Activated CD8-positive, alpha-beta memory T cell treated with anti-CD3 and anti-CD28 coated beads for 48 hours (primary cell): ENCODE measurements at places on chromosomes 11 and 22.
A peak's percentile ranks its signal among the peaks of the same experiment; 100 is the strongest.

- no peak for DNase-seq
These were observed 3.3 kb upstream of the CTR9 start for GRCh38 chr11:10747733-10748132.

DNA sequence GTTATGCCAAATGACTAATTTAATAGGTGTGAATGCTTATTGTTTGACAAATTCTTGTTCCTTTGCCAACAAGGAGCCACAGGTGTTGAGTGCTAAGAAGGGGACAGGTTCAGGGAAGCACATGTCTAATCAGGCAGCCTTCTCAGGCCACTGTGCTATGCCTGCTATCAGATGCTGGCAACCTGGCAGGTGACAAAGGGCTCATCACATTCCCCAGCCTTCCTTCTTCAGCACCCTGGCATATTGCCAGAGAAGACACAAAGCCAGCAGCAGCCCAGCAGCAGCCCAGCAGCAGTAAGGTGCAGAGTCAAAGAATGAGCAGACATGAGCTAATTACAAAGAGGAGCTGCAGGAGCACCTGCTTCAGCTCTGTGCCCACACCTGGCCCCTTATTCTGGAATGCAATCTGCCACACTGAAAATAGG, 68.2 kb downstream of the GUCY1A2 start:
- no peak for DNase-seq

DNA sequence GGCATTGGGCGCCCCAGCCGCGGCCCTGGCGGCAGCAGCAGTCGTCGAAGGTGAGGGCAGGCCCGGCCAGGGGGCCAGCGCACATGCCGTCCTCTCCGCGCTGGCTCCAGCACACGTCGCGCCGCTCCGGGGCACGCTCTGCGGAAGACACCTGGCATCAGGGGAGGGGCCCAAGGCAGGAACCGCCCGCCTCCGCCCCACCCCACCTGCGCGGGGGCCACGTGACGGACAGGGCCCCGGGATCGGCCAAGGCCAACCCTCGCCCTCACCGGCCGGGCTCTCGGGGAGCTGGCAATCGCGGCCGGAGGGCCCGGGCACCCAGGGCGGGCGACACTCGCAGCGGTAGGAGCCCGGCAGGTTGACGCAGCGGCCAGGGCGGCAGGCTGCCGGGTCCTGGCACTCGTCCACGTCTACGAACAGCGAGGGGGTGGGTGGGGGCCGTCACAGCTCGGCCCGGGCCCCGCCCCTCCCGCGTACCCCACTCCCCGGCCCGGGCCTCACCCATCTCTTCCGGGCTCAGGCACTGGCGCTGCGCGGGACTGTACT, 14.9 kb downstream of the SCYL1 start:
- no peak for DNase-seq

- DNase-seq = no peak
These were observed 857.0 kb downstream of the KCNA4 start for GRCh38 chr11:29159552-29160465.

DNA sequence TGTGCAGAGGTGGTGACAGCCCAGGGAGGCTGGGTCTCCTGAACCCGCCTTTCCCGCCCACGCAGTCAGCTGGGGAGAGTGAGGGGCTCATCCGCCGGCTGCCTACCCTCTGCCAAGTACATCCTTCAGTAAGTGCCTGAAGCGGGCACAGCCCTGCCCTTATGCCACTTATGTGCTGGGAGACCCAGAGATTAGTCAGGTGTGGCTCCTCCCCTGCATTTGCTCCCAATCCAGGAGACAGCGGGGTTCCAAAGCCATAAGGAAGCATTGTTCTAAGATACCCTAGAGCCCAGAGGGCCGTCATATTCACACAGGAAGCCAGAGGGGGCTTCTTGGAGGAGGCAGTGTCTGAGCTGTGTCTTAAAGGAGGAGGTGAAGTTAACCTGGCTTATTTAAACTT, 5.8 kb upstream of the PPP6R3 start:
- no peak for DNase-seq

GRCh38 chr22:32539631-32540421, 65.2 kb downstream of the FBXO7 start:
- no peak for DNase-seq

- DNase-seq = no peak
These were observed 11.8 kb downstream of the SMPD1 start for GRCh38 chr11:6402061-6402470.

DNA sequence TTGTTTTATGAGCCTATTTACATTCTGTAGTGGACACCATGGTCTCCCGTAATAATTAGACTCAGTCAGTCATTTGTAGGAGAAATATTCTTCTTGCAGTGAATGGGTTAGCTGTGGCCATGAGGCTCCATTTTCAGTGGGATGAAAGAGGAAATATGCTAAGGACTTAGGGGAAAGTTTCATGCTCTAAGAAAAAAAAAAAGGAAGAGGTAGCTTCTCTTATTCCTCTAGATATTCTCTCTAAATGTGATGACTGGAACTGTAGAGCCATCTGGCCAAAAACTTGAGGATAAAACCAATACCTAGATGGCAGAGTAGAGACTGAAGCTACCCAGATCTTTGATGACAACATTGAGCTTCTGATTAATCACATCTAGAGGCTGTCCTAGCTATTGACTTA, 75.8 kb upstream of the SESN3 start:
- no peak for DNase-seq

DNA sequence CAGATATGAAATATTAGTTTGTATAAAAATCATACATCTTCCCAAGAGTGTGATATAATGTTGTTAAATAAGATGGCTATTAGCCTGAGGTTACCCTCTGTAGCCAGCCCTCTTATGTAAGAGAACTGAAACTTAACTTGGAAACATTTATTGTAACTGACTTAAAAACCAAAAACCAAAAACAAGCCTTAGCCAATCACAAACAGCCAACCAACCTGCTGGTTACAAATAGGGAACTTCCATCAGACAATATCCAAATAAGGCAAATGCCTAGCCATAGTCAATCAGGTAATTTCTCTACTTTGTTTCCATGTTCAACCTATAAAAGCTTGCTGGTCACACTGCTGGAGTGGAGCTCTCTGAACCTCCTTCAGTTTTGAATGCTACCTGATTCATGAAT, 14.1 kb downstream of the KBTBD3 start:
- no peak for DNase-seq

GRCh38 chr22:35128637-35129036, 62.7 kb downstream of the ISX start:
- DNase-seq = no peak

DNA sequence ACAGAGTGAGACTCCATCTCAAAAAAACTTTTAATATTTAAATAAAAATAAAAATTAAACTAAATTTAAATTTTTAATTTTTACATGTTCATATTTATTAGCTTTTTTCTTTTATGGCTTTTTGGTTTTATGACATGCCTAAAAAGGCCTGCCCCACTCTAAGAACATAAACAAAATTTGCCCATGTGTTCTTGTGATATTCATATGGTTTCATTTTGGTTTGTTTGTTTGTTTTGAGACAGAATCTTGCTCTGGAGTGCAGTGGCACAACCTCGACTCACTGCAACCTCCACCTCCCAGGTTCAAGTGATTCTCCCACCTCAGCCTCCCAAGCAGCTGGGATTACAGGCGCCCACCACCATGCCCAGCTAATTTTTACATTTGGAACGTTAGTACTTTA, 27.7 kb downstream of the SUSD2 start:
- no peak for DNase-seq

GRCh38 chr11:133927690-133928627, 28.8 kb downstream of the IGSF9B start:
- DNase-seq = peak; percentile 45

DNA sequence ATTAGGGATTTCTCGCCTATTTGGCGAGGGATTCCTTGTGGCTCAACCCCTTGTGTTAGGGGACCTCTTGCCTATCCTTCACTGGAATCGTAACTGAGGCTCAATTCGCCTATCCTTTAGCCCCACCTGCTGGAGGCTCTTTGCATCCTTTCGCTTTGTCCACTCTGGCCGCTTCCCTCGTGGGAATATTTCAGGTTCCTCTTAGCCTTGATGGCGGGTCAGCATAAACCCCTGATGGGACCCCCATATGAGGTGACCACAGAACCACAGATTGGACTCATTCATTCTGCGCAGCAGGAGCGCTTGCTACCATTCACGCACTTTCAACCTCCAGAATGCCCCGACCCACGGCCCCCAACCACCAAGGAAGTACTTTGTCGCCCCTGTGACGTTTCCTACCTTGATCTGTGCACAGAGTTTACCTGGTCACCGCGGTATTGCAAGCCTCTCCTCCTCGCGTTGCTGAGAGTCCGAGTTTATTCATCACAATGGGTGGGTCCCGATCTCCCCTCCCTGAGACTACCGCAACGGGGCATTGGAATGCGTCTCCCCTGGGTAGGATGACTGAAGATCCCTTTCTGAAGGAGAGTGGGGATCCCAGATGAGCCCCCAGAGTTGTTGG, at the start of gene OR52N2:
OR52N2 (plus strand) TSS at position 425 of the 622 bp plus-strand sequence. CDS start 11,412 bp downstream, outside the sequence.
- peak; percentile 40 for DNase-seq

- no peak for DNase-seq
These were observed 138.6 kb downstream of the TEAD1 start for GRCh38 chr11:12812849-12813248.

GRCh38 chr11:70116386-70117065, 38.4 kb downstream of the ANO1 start:
- DNase-seq = no peak

DNA sequence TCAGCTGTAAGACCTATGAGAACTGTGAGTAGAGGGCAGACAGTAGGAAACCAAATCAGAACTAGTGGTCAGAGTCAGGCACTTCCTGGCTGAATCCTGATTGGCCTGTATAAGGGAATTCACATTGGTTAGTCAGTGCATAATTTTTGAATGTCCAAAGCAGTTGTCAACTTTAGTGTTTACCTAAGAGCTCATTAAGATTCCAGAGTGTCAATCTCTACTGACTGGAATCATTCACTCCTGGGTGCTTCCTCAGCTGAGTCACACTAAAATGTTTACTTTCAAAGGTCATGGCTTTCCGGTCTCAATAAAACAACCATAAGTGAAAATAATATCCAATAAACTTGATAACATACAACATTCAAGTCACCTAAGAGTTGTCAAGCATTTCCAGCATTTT, 306.1 kb downstream of the C11orf87 start:
- no peak for DNase-seq
